T-helper 17 cell (primary cell): ENCODE measurements at places on chromosomes 7 and 10. TPM values are rescaled to one million over a fixed set of nuclear protein-coding genes. Genes with fewer than 3 reads are reported as not detected.

DNA sequence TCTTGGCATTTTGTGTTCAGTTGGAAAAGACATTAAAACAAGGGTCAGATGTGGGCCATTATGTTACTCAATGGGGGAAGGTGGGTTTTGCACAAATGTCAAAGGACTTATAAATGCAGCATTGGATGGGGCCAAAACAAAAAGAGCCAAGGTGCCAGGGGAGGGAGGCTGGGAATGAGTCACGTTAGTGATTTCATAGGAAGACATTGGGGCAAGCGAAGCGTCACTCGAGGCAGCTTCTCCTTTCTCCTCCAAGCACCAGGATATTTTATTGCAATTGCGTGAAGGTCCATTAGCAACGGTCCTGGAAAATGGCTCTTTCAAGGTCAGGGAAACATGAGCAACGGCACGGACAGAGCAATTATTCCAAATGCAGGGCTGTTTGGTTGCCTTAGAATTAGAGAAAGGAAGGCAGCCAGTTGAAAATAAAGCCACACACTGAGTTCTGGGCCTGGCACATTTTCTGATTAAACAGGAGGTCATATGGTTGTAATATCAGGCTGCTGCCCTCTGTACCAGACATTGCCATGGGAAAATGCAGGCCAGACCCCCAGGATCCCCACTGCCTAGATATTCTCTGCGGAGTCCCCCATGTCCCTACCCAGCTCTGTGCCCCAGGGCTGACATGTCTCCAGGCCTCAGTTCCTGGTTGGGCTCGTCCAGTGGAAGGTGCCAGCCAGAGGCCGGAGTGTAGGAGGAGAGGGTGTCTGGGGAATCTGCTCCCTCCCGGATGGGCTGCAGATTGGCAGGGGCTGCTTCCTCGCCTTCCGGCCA is 63.3 kb upstream of the NANOS1 start:
- peaks cover 3% of the 10 kb centered on the region for H3K4me1 ChIP-seq
- H3K4me3 ChIP-seq: no peak overlapping the region
- DNase-seq: no peak
- H3K36me3 ChIP-seq: peaks cover 7% of the 10 kb centered on the region

DNA sequence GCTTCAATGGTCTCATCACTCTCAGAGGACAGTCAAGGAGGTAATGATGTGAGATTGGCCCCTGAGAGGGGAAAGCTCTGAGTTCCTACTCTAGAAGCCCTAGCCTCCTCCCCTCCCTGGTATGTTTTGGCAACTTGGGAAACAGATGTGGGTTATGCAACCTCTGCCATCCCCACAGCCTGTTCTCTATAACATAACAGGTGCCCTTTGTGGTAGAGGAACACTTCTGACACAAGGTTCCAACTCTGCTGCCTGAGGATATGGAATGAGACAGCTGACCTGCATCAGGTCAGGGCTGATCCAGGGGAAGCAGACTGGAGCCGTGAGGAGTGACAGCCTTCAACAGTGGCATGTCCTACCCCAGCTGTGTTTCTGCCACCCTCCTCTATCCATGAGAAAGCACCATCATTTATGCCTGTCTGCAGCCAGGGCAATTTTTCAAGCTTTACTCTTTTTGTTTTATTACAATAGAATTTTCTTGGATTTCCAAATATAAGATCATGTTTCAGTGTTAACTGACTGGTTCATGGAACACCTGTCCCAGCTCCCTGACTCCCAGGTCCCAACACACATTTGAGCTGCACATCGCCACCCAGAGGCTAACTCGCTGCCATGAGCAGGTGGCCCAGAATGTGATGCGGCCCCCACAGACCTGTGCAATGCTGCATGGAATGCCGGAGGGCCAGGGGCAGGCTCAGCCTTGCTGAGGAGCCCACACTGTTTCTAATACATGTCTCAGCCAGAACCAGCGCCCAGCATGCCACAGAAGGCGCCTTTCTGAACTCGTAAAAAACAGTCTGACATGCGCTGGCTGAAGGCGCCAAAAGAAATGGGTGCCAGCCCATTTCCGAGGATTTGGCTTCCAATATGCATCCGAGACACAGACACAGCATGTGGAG is 124.8 kb upstream of the CHST15 start:
- H3K4me3 ChIP-seq: no peak overlapping the region
- no peak for DNase-seq
- no peaks in the 10 kb centered on the region for H3K36me3 ChIP-seq
- peaks cover 40% of the 10 kb centered on the region for H3K27me3 ChIP-seq

- no peak for DNase-seq
- no peak overlapping the region for H3K27ac ChIP-seq
- peaks cover 8% of the 10 kb centered on the region for H3K4me1 ChIP-seq
- peaks cover 4% of the 10 kb centered on the region for H3K36me3 ChIP-seq
Observed at GRCh38 chr10:129531195-129531968, 64.3 kb downstream of the MGMT start.

- no peaks in the 10 kb centered on the region for H3K36me3 ChIP-seq
- no peaks in the 10 kb centered on the region for H3K4me1 ChIP-seq
- peaks cover 30% of the 10 kb centered on the region for H3K27me3 ChIP-seq
- no peak for DNase-seq
- no peak overlapping the region for H3K4me3 ChIP-seq
Observed at GRCh38 chr10:80924063-80924952, 386.6 kb downstream of the SH2D4B start.

- no peaks in the 10 kb centered on the region for H3K36me3 ChIP-seq
- DNase-seq: no peak
- no peak overlapping the region for H3K27ac ChIP-seq
- H3K4me3 ChIP-seq: no peak overlapping the region
- H3K4me1 ChIP-seq: no peaks in the 10 kb centered on the region
Observed at GRCh38 chr7:117672453-117672852, 192.6 kb downstream of the CFTR start.

ENTPD1 gene
- total RNA-seq: 13.8 TPM

NAT16 gene
- total RNA-seq: not detected
